CD4-positive, alpha-beta T cell treated with Interferon gamma for 1 hour (primary cell): ENCODE measurements at places on chromosomes 3 and 15.

GRCh38 chr15:52143873-52144272 lies 31.3 kb upstream of the BCL2L10 start:
- DNase-seq = no peak

- peak; percentile 25 for DNase-seq
Measured at GRCh38 chr3:184261854-184262763, 756 bp upstream of the CAMK2N2 start.

DNA sequence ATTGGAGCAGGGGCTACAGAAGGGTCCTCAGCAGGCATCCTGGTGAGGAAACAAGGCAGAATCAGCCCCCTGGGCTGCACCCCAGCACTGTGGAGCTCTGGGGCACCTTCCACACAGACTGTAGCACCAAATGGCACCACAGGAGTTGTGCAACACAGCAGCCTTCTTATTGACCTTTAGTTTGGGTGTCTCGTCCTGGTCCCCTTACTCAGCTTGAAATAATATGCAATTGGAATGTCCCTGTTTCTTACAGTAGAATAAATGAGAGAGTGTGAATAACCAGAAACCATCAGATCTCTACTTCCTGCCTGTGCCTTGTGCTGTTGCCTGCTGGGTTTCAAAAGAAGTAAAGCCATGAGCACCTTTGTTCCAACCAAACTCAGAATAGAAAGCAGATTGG lies 44.5 kb downstream of the RPLP1 start:
- no peak for DNase-seq

DNA sequence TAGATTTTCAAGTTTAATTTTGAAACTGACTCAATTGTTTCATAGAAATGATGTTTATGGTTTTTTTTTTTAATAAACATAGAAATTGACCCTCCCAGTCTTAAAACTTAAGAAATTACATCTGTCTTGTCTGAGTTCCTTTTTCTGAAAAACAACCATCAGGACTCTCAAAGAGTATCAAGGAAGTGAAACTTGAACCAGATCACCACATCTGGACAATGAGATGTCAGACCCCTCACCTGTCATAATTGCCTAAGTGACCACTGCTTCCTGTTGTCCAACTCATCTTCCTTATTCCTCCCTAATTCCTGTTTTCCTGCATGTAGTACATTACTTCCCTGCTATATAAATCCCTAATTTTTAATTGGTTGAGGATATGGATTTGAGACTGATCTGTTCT lies 441.5 kb upstream of the ARHGEF26 start:
- no peak for DNase-seq

GRCh38 chr15:94229591-94230369 lies 1.6 kb upstream of the MCTP2 start:
- peak; percentile 39 for DNase-seq

- DNase-seq = no peak
Measured at GRCh38 chr3:112555535-112556170, 6.1 kb downstream of the ATG3 start.

DNA sequence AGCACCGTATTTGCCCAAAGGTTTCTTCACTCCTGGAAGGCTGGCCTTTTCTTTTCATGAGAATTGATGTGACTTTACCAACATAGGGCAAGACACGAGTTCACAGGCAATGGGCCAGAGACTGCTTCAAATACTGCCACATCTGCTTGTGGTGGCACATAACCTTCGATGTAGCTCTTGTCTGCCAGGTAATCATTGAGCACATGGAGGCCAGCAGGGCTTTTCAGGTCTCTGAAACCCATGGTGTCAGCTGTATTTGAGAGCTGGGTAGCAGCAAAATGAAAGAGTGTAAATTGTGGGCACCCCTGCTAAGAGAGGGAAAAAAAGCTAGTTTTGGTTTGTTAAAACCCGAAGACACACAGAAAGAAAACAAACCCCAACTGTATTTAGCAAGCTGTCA lies 200.7 kb downstream of the NAALADL2 start:
- DNase-seq = no peak

- no peak for DNase-seq
Measured at GRCh38 chr15:33934396-33934795, 33.9 kb upstream of the CHRM5 start.

DNA sequence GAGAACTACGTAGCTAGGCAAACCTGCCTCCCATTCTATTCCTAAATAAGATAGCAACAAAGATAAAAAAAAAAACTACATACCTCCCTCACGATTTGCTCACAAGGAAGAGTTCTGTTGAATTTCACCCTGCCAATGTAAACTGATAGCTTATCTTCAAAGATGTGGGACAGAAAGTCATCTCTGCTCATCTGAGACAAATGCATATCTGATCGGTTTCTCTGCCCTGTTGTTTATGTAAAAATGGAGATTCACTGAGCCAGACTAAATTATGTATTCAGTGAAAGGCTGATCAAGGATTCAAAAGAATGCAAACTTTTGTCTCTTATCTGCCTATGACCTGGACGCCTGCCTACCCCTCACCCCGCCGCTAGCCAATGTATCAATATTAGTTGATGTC lies 11.2 kb downstream of the PYGO1 start:
- DNase-seq = no peak

DNA sequence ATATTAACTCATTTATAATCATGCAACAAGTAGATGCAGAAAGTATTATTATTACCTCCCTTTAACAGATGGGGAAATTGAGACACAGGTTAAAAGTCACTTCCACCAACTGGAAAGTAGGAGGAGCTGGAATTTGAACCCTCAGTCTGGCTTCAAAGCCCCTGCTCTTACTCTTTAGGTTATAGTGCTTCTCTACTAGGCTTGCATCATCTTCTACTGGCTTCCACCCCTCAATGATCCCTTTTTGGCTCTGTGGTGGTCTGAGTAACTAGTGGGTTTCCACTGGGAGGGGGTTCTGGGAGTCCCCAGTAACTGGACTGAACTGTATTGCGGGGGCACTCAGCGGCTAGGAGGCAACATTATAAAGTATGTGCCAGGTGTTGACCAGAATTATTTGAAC lies 91.0 kb downstream of the CTNNB1 start:
- DNase-seq = no peak
